ENCODE measurements at places on chromosomes 7 and 10. TPM values are rescaled to one million over a fixed set of nuclear protein-coding genes. Genes with fewer than 3 reads are reported as not detected.
A peak's percentile ranks its signal among the peaks of the same experiment; 100 is the strongest.

EFCAB10 gene
- total RNA-seq, result not detected

PDZD7 gene
- total RNA-seq, result 1.3 TPM

CLCN1 gene
- total RNA-seq, result under 0.01 TPM

MYH16 gene
- total RNA-seq, result not detected

DNA sequence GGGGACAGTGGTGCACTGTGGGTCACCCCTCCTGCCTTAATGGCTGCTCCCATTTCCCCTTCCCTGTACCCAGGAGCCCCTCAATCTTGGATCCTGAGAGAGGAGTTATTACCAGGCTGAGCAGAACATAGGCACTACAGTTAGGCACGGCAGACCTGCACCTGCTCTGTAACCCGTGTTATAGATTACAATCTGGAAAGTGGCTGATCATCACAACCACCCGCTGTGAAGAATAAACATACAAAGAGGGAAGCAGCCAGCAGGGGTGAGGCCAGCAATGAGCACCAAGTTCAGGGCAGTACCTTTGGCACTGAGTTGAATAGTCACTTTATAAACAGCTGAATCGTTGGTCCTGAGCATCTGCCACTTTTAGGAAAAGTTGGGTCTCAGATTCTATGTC lies 1.7 kb downstream of the CDHR1 start:
- no peak for DNase-seq

DNA sequence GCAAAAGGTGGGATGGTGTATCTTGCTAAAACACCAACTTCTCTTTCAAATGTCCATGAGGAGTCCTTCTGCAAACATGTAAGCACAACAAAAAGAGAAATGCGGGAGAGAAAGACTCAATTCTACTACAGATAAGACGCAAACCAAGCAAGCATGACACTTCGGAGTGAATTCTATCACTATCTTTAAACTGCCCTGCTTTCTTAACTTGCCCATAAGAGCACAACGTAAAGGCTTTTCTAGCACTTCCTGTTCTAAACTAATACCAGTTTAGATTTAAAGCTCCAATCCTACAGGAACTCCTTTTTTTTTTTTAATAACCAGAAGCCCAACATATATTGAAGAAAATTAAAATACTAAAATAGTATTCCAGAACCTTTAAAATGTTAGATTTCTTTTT lies 8.4 kb downstream of the RHEB start:
- no peak for DNase-seq

- no peak for DNase-seq
These were observed 3.8 kb upstream of the DGKI start for GRCh38 chr7:137850571-137850970.

GRCh38 chr7:104951546-104951945 lies 62.5 kb upstream of the KMT2E start:
- peak; percentile 65 for DNase-seq

All from fibroblast of lung (primary cell).